ENCODE measurements at places on chromosomes 2 and 18.

- no peak for DNase-seq
Measured at GRCh38 chr2:205642599-205643356, 39.5 kb upstream of the NRP2 start.

DNA sequence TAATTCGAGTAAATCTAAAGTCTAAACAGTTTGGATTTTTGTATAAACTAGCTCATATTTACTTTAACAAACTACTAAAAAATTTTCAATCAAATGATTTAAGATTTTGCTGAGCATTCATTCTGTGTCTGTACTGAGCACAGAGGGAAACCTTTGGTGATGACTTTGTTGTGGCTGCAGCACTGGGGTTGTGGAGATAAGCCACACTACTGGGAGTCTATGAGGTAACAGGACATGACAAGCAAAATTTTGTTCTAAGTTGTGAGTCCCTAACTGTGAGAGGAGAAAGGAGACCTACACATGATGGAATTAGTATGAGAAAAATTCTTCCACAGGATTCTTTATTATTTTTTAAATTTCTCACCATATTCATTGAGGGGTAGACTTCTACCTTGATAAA is 933.7 kb upstream of the LRATD1 start:
- DNase-seq, result no peak

GRCh38 chr2:188647430-188648070 is 326.6 kb upstream of the COL3A1 start:
- no peak for DNase-seq

DNA sequence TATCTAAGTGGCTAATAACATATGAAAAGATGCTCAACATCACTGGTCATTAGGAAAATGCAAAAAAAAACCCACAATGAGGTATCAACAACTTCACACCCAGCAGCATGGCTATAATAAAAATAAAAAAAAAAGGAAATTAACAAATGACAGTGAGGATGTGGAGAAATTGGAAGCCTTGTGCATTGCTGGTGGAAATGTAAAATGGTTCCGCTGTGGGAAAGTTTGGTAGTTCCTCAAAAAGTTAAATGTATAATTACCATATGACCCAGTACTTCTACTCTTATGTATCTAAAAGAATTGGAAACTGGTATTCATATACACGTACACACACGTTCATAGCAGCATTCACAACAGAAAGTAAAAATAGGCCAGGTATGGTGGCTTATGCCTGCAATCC is 15.5 kb upstream of the CACNB4 start:
- no peak for DNase-seq

DNA sequence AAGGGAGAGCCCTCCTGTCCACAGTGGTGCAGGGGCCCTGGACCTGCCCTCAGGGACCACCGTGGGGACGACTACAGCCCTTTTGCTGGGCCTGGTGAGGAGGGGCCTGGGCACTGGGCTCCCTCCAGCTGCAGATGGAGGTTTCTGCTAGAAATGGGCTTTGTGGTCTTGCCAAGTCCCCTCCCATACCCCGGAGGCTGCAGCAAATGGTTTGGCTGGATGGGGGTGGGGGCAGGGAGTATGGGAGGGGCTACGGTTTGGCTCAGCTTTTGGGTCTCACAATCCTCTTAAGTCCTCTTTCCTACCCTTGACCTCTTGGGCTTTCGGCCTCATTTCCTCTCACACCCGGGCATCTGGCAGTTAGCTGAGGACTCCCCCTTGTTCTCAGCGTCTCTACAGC is 21.7 kb downstream of the TET3 start:
- no peak for DNase-seq

DNA sequence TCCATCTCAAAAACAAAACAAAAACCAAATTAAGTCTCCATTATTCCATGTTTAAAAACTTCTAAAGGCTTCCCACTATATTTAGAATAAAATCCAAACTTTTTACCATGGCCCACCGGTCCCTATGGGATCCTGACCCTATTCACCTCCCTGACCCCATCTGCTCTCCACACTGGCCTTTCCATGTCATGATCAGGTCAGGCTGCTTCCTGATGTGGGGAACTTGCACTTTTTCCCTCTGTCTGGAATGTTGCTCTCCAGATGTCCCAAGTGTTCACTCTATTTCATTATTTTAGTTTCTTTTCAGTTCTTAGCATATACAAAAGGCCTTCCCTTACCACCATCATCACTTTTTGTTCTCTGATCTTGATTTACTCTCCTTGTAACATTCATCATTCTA is 7.5 kb upstream of the MTA3 start:
- DNase-seq, result no peak

DNA sequence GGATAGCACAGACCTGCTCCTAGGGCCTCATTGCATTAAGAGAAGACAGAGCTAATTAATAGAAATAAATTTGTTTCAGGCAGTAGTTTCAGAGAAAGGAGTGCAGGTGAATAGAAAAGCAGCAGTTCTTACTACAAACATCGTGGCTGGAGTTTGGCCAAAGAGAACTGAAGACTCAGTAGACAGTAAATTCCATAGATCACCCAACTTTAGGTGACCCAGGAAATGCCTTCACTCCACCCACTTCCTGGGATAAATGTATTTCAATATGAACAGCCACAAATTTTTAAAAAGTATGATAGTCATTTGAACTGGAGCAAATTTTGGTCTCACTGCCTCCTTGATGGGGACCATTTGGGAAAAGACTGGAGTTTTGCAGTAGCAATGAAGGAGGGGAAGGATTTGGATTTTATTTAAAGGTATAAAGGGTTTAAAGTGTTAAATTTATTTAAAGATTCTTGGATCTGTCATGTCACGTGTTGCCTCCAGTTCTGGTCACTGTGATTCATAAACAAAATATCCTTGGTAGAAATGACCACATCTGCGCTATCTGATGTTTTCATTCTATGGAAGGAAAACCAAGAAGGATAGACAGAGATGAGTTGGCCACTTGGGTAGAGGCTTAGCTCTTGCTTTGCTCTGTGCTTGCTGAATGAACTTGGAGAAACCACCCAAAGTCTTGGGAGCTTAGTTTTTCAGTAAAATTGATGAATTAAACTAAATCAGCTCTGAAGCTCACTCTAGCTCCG is 390.2 kb downstream of the THSD7B start:
- no peak for DNase-seq

GRCh38 chr2:207337234-207338219 is 171.8 kb upstream of the KLF7 start:
- no peak for DNase-seq

DNA sequence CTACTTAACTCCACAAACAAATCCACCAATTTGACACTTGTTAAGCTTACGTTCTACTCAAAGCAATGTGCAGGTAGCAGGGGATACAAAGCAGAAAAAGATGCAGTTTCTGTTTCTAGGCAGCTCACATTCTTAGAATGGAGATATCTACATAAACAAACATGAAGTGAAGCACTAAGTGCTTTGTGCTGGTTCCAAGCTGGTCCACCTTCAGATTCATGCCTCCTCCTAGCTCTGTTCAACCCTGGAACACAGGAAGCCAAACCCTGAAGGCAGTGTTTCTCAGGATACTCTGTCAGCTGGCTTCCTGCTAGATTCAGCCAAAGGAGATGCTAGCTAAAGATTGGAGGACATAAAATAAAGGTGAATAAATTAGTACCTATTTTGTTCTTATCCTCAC is 55.3 kb upstream of the NOL4 start:
- DNase-seq, result no peak

DNA sequence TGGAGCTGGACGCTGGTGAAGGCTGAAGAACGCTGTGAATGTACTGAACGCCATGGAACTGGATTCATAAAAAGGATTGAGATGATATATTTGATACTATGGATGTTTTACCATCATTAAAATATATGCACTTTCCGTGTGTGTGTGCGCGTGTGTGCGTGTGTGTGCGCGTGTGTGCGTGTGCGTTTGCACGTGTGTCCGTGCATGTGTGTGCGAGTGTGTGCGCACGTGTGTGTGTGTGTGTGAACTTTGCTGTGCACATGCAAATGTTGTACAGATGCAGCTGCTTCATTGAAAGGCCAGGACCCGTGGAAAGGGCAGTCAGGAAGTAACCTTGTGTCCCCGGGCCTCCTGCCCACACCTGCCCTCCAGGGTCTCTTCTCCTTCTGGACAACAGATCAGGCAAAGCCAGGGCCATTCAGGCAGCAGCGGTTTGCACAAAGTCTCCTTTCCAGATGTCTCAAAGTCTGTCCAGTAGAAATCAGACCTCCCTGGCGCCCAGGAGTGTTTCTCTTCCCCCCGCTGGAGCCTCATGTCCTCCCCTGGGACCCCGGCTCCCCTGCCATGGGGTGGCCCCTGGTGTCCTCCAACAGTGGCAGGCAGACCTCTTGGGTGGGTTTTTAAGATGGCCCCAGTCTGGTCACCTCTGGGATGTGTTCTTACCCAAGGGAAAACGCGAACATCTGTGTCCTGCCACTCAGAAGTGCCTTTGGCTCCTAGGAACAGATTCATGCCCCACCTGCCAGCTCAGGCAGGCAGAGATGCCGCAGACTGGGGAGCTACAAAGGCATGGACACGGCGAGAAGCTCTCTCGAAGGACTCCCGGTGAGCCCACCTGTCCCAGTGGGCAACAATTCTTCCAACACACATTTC is 86.1 kb upstream of the GPC1 start:
- no peak for DNase-seq

GRCh38 chr2:174844295-174844708 is 80.0 kb upstream of the CHRNA1 start:
- DNase-seq, result no peak

DNA sequence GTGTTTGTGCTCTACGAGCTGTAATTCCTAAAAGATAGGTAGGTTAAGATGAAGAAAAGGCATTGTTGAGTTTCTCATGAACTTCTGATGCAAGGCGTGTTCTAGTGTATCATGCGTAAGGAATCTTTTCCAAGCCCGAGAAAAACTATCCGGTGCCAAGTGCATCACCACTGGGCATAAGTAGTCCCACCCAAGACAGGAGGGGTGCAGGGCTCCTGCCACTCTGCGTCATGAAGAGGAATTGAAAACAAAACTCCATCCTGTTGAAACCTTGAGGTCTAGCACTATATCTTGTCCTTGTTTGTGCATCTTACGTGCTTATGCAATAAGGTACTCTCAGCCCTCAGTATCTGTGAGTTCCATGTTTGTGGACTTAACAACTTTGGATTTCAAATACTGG is 45.7 kb downstream of the RAB31 start:
- no peak for DNase-seq

- no peak for DNase-seq
Measured at GRCh38 chr18:33761363-33761762, 183.3 kb downstream of the ASXL3 start.

- DNase-seq, result no peak
Measured at GRCh38 chr2:160432633-160433032, 61.0 kb downstream of the RBMS1 start.

- no peak for DNase-seq
Measured at GRCh38 chr2:29787473-29788465, 133.6 kb downstream of the ALK start.
